ENCODE measurements at places on chromosomes 16 and 17.

DNA sequence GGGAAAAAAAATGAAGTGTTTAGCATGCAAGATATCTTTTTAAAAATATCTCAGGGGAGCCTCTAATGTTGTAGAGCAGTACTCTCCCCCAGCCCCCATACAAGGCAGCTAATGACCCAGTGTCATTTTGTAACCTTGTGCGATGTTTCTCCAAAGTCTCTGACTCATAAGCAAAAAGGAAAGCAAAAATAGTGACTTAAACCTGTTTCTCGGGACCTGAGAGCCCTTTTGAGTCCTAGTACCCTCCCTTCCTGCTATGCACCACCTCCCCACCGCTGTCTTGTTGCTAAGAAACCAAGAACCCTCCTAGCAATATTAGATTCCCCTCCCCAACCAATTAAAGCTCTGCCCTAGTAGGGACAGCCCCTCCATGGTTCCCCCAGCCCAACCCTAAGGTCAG, 2.8 kb downstream of the MYCBPAP start:
- DNase-seq, result peak; percentile 50

DNA sequence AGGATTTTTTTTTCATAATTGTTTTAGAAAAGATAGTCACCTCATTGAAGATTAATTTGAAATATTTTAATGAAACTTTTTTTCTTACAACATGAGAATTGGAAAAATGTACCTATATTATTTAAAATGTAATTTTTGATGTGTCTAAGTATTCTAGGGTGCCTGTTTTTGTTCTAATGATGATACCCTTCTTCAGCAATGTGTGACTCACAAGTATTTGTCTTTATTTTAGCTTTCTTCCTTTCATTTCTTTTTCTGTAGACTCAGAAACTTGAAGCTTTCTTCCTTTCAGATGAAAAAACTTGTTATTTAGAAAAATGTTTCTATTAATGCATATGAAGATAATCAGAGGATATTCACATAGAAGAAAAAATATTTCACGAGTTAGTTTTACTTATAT, 231.8 kb downstream of the BCAS3 start:
- no peak for DNase-seq

GRCh38 chr17:37283414-37283961, 92.3 kb upstream of the C17orf78 start:
- no peak for DNase-seq

GRCh38 chr16:869823-870641, 69.5 kb upstream of the GNG13 start:
- no peak for DNase-seq

DNA sequence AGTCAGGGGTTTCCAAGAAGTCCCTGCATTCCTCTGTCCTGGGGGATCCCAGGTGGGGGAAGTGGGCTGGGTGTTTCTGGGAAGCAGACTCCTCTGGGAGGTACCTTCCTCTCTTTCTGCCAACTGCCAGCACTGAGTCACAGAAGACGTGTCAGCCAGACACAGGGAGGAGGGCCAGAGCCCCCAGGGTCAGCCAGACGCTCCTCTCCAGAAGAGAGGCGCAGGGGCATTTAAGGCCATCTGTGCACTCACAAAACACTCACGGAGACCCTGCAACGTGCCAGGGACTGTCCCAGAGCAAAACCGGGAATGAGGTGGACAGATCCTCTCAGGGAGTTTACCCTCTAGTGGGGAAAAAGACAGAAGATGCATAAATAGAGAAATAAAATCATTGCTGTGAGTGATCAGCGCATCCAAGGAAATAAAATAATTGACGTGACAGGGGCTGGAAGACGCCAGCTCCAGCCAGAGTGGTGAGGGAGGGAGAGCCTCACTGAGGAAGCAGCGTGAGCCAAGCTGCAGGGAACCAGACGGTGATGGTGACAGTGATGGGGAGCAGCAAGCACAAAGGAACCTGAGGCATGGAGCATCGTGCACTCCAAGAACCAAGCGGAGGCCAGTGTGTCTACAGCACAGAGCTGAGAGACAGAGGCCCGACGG, 105.4 kb downstream of the ZNF423 start:
- DNase-seq, result no peak

DNA sequence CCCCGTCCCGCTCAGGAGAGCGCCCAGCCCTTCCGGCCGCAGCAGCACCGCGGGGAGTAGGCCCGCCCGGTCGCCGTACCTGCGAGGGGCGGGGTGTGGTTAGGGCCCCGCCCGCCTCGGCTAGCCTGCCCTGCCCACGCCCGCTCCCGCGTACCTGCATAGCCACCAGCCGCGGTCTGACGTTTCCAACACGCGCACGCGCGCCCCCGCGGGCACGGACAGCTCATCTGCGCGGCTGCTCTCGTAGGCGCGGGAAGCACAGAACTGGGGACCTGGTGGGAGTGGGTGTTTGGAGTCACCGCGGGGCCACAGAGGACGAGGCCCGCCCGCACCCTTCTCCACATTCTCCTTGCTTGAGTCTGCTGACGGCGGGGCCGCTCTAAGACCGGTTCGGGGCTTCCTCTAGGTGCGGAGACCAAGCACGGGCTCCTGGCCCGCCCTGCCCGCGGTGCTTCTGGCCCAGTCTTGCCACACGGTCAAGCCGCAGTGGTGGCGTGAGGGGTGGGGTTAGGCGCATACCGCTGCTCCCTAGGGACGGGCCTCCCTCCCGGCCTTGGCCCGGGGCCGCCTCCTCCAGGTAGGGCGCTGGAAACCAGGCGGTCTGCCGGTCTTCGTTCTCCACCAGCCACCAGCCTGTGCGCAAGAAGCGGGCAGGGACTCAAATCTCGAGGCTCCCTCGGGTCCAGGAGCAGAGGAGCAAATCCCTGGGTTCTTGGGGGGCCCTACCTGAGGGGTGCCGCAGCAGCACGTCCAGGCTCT, 1.8 kb downstream of the NOXO1 start:
- DNase-seq, result peak; percentile 49

DNA sequence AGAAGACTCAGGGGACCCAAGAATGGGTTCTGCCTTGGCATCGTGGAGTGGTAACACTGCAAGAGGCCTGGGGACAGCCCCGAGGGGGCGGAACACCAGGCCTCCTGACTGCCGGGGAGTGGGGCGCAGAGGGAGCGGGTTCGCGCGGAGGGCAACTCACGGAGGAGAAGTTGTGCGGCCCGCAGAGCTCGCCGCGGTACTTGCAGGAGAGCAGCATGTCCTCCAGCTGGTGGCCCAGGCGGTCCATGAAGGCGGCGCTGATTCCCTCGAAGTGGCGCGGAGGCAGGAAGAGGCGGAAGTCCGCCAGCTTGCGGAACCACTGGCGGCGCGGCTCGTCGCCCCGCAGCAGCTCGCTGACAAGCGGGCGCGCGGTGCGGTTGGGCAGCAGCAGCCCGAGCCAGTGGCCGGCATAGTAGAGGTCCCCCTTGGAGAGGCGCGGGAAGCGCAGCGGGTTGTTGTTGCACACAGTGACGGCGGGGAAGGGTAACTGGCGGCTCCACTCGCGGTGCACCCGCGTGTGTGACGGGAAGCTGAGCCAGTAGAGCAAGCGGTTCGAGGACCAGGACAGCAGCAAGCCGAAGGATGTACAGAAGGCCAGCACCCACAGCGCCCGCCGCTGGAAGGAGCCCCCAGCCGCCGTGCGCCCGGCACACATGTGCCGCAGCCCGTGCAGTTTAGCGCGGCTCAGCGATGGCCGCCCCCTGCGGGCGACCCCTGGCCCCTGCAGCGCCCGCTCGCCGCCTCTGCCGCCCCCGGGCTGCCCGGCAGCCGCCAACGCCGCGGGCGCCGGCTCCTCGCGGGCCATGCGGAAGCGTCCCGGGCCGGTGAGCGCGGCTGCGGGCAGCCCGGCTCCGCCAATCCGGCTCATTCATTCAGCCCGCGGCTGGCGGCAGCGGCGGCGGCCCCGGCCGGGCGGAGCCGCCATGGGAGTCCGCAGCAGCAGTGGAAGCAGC, 1.6 kb downstream of the ASIC2 start:
- DNase-seq, result no peak

DNA sequence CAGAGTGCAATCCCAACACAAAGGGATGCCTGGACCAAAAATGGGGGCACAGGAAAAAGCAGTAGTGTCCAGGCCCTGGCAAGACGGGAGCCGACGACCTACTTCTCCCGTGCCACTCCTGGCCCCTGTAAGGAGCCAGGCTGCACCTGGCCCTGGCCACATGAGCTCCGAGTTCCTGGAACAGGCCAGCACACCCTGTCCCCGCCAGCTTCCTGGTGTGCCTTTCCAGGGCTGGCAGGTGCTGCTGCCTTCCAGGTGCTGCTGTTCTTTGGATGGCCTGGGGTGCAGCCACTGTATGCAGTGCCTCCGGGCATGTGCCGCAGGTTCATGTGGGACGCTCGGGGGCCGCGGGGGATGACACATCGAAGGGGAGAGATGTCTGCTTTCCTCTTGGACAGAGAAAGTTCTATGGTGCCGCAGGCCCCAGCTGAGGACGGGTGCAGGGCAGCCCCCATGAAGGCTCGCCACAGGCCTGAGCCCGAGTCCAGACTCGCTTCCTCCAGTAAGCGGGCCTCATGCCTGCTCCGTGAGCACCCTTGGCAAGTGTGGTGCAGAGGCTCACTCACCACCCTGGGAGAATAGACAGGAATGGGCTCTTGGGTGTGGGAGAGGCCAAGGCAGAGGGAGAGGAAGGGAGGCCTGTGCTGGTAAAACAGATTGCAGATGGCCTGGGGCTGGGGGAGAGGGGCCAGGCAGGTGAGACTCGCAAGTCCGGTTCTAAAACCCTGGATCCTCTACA, 54.7 kb upstream of the FASN start:
- no peak for DNase-seq

- no peak for DNase-seq
These were observed 6.3 kb downstream of the GNPTG start for GRCh38 chr16:1357906-1358566.

GRCh38 chr16:71460236-71460635, 1.8 kb downstream of the ZNF23 start:
- DNase-seq, result no peak

GRCh38 chr17:30819971-30820705, 4.4 kb downstream of the CRLF3 start:
- DNase-seq, result no peak

GRCh38 chr16:66447491-66447890, 20.4 kb downstream of the BEAN1 start:
- DNase-seq, result no peak

GRCh38 chr16:80300876-80301275, 239.9 kb upstream of the DYNLRB2 start:
- DNase-seq, result no peak

DNA sequence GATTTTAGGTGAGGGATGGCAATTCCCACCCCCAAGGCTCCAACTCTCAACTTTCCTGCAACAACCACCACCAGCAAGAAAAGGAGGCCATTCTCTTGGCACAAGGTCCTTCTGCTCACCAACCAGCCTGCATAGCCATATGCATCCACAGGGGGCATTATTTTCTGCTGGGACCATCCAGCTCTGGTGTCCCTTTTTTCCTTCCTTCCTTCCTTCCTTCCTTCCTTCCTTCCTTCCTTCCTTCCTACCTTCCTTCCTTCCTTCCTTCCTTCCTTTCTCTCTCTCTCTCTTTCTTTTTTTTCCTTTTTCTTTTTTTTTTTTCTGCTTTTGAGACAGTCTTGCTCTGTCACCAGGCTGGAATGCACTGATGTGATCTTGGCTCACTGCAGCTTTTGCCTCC, 21.1 kb upstream of the COX10 start:
- no peak for DNase-seq

- DNase-seq, result peak; percentile 83
These were observed 15.0 kb upstream of the CPD start for GRCh38 chr17:30363715-30364202.

GRCh38 chr17:1906662-1907101, 76.9 kb downstream of the RPA1 start:
- DNase-seq, result no peak

DNA sequence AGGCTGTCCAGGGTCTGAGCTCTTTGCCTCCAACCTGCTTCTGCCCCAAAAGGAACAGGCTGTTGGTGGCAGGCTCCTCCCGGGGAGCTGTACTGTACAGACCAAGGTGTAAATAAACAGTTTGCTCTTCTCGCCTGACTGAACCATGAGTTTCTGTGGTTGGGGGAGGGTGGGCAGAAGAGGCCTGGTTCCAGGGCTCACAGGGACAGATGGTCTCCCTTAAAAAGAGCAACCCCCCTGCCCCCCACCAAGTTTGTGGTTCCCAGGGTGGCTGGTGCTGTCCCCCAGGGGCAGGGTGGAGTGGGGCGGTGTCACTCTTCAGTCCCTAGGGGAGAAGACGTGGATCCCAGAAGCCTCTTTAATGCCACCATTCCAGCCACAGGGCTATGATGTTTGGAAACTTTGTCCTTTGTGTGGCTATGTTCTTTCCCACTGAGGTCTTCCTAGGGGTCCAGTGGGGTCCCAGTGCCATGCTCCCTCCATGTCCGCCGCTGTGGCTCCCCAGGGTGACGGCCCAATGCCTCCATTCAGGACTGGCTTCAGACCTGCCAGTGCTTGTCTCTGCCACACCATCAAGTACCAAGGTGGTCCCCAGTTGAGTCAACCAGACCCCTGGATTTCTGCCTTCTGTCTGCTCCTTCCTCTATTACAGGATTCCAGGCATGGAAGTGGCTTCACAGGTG, 146.7 kb downstream of the RAB11FIP4 start:
- DNase-seq, result no peak

DNA sequence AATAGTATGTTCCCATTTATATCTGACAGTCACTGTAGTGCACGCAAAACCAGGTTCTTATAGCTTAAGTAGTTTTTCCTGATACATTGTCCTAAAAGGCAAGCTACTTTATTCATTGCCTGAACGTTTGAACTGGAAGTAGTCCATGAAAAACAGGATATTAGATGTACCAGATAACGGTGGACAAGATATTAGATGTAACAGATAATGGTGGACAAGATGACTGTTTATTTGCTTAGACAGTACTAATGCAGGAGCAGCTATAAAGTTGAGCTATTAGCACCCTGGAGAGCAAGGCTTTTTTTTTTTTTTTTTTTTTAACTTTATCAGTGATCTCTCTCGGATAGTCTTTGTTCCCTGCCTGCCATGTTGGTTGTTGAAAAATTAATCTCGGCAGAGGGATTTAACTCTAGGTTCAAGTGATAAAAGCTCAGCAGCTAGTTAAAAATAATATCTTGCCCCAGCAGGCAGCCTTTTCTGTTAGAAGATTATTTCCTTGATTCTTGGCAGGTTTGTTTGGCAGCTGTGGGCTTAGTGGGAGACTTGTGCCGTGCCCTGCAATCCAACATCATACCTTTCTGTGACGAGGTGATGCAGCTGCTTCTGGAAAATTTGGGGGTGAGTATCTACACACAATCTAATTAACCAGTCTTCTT, 17.3 kb upstream of the TBKBP1 start:
- no peak for DNase-seq
